ENCODE measurements at places on chromosomes 16 and 17. TPM values are rescaled to one million over a fixed set of nuclear protein-coding genes. Genes with fewer than 3 reads are reported as not detected.

Gene MLYCD
- 1.2 TPM for total RNA-seq

Gene PRR35
- total RNA-seq = not detected

Gene CDH13
- total RNA-seq = 34.8 TPM

Gene CALB2
- total RNA-seq = not detected

Gene PSMD11
- total RNA-seq = 56.3 TPM

Gene ASGR1
- total RNA-seq = 1.2 TPM

Gene SNAI3
- under 0.01 TPM for total RNA-seq

Gene SDK2
- total RNA-seq = 0.15 TPM

Gene SEPTIN12
- not detected for total RNA-seq

Gene EPOP
- total RNA-seq = 1.2 TPM

Data from bronchus fibroblast of lung (primary cell).